ENCODE measurements at places on chromosomes 6 and 20. TPM values are rescaled to one million over a fixed set of nuclear protein-coding genes. Genes with fewer than 3 reads are reported as not detected.

BMP2 gene
- polyA plus RNA-seq: 14.1 TPM

C6orf15 gene
- not detected for polyA plus RNA-seq

BMP7 gene
- 8.5 TPM for polyA plus RNA-seq

CTAGE9 gene
- not detected for polyA plus RNA-seq

SAPCD1 gene
- polyA plus RNA-seq: 1.3 TPM

CD40 gene
- polyA plus RNA-seq: 21.3 TPM

TDRD6 gene
- polyA plus RNA-seq: 0.13 TPM

SNX5 gene
- polyA plus RNA-seq: 51.9 TPM

PSMB9 gene
- polyA plus RNA-seq: 53.0 TPM

TMEM244 gene
- polyA plus RNA-seq: not detected

MTFR2 gene
- 0.43 TPM for polyA plus RNA-seq

EPPIN gene
- not detected for polyA plus RNA-seq

CCN6 gene
- polyA plus RNA-seq: not detected

RIMS1 gene
- 0.67 TPM for polyA plus RNA-seq

GTSF1L gene
- not detected for polyA plus RNA-seq

PROKR2 gene
- not detected for polyA plus RNA-seq

ZNF165 gene
- 0.90 TPM for polyA plus RNA-seq

PI16 gene
- 107 TPM for polyA plus RNA-seq

SMLR1 gene
- not detected for polyA plus RNA-seq

TFAP2A gene
- polyA plus RNA-seq: 1.1 TPM

LAMA5 gene
- 162 TPM for polyA plus RNA-seq

ABRACL gene
- 30.2 TPM for polyA plus RNA-seq

ADGRB3 gene
- polyA plus RNA-seq: 4.7 TPM

PACRG gene
- 2.2 TPM for polyA plus RNA-seq

SRSF6 gene
- 54.7 TPM for polyA plus RNA-seq

ETV7 gene
- 1.5 TPM for polyA plus RNA-seq

PNLDC1 gene
- 0.15 TPM for polyA plus RNA-seq

IRF4 gene
- polyA plus RNA-seq: 0.30 TPM

SLC52A3 gene
- 2.8 TPM for polyA plus RNA-seq

PKHD1 gene
- 0.29 TPM for polyA plus RNA-seq

SLC44A4 gene
- polyA plus RNA-seq: 4.2 TPM

ITCH gene
- polyA plus RNA-seq: 19.8 TPM

ARMC12 gene
- 0.56 TPM for polyA plus RNA-seq

RUNX2 gene
- 2.6 TPM for polyA plus RNA-seq

PLN gene
- 96.0 TPM for polyA plus RNA-seq

SOX18 gene
- 66.0 TPM for polyA plus RNA-seq

GINS1 gene
- polyA plus RNA-seq: 0.80 TPM

LTA gene
- polyA plus RNA-seq: 0.06 TPM

OOEP gene
- polyA plus RNA-seq: 0.24 TPM

UBR2 gene
- 13.0 TPM for polyA plus RNA-seq

PRR18 gene
- polyA plus RNA-seq: not detected

CD93 gene
- 52.6 TPM for polyA plus RNA-seq

Measured in urinary bladder (tissue), 4 donors.